ENCODE measurements at places on chromosomes 4 and X.

GRCh38 chrX:148288451-148288850 is 212.0 kb upstream of the AFF2 start:
- DNase-seq: no peak

DNA sequence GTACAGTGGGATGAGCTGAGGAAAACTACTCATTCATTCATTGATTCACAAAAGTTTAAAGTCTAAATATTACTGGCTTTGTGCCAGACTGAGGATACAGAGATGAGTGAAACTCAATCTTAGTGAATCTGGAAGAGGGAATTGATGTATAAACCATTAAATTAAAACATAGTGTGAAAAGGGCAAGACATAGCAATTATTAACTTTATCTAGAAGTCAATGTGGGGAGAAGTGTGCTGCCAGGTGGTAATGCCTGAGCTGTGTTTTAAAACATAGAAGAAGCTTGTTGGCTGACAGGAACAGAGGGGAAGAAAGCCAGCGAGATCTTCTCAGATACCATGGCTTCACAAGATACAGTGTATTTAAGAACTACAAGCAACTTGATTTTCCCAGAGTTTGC is 153.4 kb downstream of the BMPR1B start:
- DNase-seq: no peak

DNA sequence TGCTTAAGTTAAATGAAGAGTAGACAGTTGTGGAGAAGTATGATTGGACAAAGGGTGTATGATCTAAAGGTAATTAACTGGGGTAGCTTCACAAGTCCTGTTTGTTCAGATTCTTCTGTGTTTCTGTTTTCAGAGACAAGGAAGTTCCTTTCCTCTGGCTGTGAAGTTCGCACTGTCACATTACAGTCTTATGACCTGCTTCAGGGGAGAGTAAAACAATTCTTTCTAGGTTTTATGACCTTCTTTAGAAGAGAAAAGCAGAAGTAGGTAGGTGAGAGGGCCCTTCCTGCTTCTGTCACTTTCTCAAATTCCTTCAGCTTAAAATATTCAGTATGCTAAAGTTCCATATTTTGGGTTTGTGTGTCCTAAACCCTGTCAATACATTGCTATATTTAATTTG is 211.9 kb downstream of the SOX3 start:
- DNase-seq: no peak

- no peak for DNase-seq
These were observed 8.4 kb upstream of the MSX1 start for GRCh38 chr4:4851081-4851480.

- DNase-seq: no peak
These were observed 102.4 kb upstream of the LIMCH1 start for GRCh38 chr4:41435510-41435909.

DNA sequence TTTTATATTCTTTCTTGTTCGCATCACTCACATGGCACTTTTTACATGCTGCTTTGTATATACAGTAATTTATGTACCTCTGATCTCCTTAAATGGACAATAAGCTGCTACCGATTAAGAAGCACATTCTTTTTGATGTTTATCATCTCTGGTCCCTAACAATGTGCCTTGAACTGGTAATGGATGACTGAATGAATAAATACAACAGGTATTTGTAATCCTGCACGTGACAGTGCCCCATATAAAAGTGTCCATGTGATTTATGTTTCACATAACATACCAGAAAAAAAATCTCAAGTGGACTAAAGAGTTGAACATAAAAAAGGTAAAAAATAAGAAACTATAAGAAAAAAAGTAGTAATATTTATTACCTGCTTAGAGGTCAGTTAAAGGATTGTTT is 7.7 kb upstream of the SLAIN2 start:
- DNase-seq: no peak

DNA sequence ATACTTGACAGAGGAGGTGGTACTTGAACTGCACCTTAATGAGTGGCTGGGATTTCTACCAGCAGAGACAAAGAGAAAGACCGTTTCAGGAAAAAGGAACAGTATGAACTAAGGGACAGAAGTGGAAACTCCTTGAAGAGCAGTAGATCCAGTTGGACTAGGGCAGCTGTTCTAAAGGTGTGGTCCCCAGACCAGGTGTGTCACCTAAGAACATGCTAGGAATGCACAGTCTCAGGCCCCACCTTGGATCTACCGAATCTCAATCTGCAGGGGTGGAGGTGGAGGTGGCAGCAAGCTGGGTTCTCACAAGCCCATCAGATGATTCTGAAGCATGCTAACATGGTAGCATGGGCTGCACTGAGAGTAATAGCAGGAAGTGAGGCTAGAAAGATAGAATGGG is 22.3 kb downstream of the DAPP1 start:
- no peak for DNase-seq

GRCh38 chr4:188606635-188607034 is 467.4 kb downstream of the TRIML1 start:
- DNase-seq: no peak
